ENCODE measurements at places on chromosomes 1 and 21.
A peak's percentile ranks its signal among the peaks of the same experiment; 100 is the strongest.

GRCh38 chr1:214967865-214968575 lies 114.5 kb upstream of the KCNK2 start:
- no peak overlapping the region for H3K27ac ChIP-seq
- H3K4me1 ChIP-seq = no peaks in the 10 kb centered on the region
- DNase-seq = no peak

GRCh38 chr21:34528131-34528561 lies 16.1 kb upstream of the KCNE1 start:
- H3K27ac ChIP-seq = no peak overlapping the region
- no peak for DNase-seq
- H3K36me3 ChIP-seq = peaks cover 8% of the 10 kb centered on the region
- H3K27me3 ChIP-seq = no peaks in the 10 kb centered on the region
- H3K4me1 ChIP-seq = peaks cover 32% of the 10 kb centered on the region
- no peak overlapping the region for H3K4me3 ChIP-seq

GRCh38 chr1:38586993-38587646 lies 272.5 kb downstream of the RRAGC start:
- no peaks in the 10 kb centered on the region for H3K36me3 ChIP-seq
- peaks cover 5% of the 10 kb centered on the region for H3K27me3 ChIP-seq
- no peak overlapping the region for H3K4me3 ChIP-seq
- peaks cover 10% of the 10 kb centered on the region for H3K4me1 ChIP-seq
- DNase-seq = no peak

- no peak overlapping the region for H3K4me3 ChIP-seq
- H3K36me3 ChIP-seq = peaks cover 62% of the 10 kb centered on the region
- H3K27ac ChIP-seq = no peak overlapping the region
- peaks cover 12% of the 10 kb centered on the region for H3K4me1 ChIP-seq
- H3K27me3 ChIP-seq = no peaks in the 10 kb centered on the region
These were observed 226.2 kb downstream of the AKT3 start for GRCh38 chr1:243623841-243624240.

GRCh38 chr1:37174341-37174740 lies 140.0 kb upstream of the GRIK3 start:
- H3K4me3 ChIP-seq = no peak overlapping the region
- peaks cover 3% of the 10 kb centered on the region for H3K27me3 ChIP-seq
- H3K36me3 ChIP-seq = no peaks in the 10 kb centered on the region
- H3K27ac ChIP-seq = no peak overlapping the region

- H3K36me3 ChIP-seq = peaks cover 3% of the 10 kb centered on the region
- peak overlapping the region; percentile 60 for H3K4me3 ChIP-seq
- no peak for DNase-seq
- peaks cover 63% of the 10 kb centered on the region for H3K27me3 ChIP-seq
- H3K27ac ChIP-seq = no peak overlapping the region
These were observed 954 bp downstream of the MARK1 start for GRCh38 chr1:220528679-220529501.

Measured in activated T-helper 2 cell treated with anti-CD3 and anti-CD28 coated beads, Interferon-gamma antibody, Interleukin-2, Interleukin-4, amounts not matched to agents 10 μg/mL and 5 μg/mL and 100 μg/mL, durations not matched to agents 14 hours and 24 hours and 36 hours (primary cell).